ENCODE measurements at places on chromosomes 13 and 19.

DNA sequence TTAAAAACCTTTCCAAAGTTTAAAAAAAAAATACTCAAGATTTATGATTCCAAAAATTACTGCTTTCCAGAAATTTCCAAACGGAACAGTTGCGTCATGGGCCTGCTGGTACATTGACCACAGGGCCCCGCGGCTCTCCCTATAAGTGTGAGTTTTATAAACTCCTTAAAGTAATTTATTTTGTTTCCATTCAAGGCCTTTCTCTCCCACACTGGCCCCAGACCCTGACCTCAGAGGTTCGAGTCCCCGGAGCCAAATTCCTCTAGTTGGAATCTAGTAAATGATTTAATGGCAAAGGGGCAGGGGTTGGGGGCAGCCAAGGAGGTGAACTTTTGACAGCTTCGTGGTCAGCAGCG, 97.5 kb downstream of the INSR start:
- no peak for DNase-seq

GRCh38 chr19:18309525-18310064, 13.3 kb downstream of the LSM4 start:
- no peak for DNase-seq

DNA sequence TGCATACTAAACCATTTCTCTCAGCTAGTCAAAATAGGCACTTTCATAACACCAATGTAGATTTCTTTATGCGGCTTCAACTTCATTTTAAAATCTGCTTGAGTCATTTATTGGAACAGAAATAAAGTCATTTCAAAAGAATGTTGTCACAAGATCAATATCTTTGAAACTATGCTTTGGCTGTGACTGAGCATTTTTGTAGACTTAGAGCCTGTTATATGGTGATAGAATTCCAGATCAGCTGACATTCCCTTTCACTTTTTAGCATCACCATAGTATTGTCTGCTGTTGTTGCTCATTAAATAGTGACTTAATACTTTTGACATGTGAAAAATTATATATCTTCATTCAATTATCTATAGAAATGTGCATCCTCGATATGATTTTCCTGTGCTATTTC, 279.2 kb upstream of the PRR20A start:
- no peak for DNase-seq

GRCh38 chr19:49447485-49448431, 3.9 kb downstream of the PIH1D1 start:
- DNase-seq, result peak; percentile 67

DNA sequence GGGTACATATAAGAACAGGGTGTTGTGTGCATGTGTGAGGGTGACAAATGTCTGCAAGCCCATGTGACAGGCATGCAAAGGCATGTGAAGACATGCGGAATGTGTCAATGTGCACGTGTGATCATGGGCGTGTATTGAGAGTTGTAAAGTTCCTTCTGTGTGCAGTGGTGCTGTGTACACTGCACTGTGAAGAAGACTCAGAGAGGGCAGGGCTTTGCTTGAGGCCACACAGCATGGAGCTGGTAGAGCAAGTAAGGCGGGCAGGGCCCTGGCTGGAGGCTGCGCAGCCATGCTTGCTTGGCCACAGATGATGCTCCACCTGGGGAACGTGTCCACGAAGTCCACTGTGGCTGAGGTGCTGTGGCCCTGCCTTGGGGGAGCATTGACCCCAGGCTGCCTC, 66.8 kb downstream of the PTPRS start:
- no peak for DNase-seq

DNA sequence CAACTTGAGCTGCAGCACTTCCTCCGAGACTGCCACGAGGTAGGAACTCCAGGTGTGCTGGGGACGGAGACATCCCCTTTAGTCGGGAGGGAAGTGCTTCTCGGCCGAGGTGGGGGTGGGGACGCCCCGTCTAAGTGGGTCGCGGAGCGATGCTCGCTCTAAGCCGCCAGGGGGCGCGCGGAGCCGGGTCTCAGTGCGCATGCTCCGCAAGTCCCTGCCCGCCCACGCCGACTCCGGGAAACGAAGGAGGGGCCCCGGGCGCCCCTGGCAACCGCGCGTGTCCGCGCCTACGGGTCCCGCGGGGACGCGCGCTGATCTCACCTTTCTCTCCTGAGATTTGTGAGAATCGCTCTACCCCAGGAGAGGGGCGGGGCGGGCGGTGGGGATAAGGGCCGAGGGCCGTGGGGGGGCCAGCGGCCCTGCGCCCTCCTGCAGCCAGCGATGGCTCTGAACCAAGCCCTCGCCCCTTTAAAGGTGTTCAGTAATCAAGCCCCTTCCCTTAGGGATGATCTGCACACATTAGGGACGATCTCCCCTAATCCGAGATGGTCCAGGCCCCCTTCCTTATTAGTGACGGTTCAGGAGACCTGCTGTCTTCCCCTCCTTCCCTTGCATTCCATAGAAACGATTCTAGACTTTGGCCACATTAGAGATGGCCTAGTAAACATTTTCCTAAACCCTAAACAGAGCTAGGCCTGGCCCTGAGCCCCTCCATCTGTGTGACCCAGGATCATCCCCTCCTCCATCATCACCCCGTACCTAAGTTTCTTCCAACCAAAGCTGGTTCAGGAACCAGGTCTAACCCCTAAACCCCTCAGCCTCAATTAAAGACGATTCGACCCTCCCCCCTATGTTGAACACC, 47.3 kb upstream of the SHKBP1 start:
- DNase-seq, result peak; percentile 92

DNA sequence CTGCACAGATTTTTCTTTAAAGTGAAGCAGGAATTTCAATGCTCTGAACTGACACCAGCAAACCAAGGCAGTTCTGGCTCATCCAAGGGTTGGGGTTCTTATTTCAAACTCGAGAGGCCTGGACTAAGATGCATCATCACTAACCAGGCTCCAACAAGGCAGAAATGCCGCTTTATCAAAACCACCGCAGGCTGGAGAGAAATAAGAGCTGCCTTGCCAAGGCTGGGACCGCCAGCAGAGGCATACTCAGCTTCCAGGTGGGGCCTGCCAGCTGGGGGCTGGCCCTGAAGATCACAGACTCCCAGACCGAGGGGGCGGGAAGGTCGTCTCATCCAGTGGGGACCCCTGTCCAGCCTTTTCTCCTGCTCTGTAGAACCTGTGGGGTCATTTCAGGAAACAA, 37.4 kb upstream of the GAS6 start:
- no peak for DNase-seq

- DNase-seq, result no peak
Measured at GRCh38 chr13:18944501-18945068, 237.0 kb downstream of the TUBA3C start.

DNA sequence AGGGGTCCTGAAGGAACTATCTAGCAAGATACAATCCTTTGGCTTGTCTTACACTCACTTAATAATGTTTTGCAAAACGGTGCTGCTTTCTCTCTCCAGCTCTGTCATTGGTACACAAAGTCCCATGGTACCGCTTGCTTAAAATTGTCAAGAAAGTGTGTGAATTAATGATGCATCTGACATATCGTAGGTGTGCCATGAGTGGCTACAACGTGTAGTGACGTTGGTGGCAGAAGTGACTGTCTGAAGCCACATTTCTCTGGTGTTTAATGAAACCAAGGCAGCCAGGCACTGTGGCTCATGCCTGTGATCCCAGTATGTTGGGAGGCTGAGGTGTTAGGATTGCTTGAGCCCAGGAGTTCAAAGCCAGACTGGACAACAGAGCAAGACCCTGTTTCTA, 2.6 kb downstream of the HSH2D start:
- DNase-seq, result no peak

- DNase-seq, result no peak
Measured at GRCh38 chr13:48162217-48162616, 67.3 kb upstream of the MED4 start.

DNA sequence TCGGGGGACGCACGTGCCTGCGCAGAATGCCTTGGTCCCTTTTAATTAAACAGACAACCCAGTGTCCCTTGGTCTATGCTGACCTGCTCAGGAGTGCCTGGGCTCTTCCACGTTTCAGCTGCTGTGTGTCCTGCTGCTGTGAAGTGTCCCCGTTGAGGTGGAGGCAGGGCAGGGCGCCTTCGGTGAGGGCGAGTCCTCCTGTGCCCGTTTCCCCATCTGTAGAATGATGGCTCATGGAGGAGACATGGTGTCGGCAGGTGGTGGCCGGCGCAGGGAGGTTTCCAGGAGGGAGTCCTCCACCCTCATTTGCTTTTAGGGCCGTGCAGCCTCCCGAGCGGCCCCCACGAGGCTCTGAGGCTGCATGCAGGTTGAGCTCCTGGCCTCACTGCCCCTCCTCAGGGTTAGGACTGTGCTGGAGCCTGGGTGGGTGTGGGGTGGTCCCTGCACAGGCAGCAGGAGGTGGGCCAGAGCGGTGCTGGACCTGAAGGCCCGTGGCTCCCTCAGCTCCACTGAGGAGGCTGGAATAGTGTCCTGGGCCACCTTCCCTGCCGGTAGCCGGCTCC, 8.8 kb downstream of the STK11 start:
- no peak for DNase-seq

DNA sequence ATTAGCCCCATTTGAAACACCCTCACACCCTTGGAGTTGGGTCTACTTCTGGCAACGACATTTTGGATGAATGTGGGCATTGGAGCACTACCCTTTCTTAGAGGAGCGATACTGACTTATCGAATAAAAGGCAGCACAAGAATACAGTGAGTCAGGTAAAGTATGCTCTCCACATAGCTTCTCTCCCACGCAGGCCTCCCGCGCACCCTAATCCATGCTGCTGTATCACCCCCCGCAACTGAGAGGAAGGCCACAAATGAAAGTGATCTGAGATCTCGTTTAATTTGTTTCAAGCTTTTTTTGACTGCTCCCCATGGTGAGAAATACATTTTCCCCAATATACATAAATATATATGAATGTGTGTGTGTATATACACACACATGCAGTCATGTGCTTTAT, 25.4 kb upstream of the AKAP11 start:
- DNase-seq, result no peak

DNA sequence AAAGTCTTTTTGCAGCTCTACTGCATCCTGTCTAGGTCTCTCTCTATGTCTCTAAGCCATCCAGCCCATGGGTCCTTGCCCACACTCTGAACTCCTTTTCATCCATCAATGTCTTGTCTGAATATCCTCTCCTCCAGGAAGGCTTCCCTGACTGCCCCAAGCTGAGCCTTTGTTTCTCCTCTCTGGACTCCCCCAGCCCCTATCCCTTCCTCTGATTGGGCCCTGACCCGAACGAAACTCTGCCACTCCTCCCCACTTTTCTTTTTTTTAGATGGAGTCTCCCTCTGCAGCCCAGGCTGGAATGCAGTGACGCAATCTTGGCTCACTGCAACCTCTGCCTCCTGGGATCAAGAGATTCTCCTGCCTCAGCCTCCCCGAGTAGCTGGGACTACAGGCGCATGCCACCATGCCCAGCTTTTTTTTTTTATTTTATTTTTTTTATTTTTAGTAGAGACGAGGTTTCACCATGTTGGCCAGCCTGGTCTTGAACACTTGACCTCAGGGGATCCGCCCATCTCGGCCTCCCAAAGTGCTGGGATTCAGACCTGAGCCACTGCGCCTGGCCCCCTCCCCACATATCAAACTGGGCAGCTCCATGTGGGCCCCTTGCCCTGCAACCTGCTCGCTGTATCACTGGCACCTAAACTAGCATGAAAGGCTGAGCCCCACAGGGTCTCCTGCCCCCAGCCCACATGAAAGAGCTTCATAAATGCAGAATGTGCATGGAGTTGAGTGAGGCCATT, 870 bp upstream of the UNC13A start:
- DNase-seq, result no peak

DNA sequence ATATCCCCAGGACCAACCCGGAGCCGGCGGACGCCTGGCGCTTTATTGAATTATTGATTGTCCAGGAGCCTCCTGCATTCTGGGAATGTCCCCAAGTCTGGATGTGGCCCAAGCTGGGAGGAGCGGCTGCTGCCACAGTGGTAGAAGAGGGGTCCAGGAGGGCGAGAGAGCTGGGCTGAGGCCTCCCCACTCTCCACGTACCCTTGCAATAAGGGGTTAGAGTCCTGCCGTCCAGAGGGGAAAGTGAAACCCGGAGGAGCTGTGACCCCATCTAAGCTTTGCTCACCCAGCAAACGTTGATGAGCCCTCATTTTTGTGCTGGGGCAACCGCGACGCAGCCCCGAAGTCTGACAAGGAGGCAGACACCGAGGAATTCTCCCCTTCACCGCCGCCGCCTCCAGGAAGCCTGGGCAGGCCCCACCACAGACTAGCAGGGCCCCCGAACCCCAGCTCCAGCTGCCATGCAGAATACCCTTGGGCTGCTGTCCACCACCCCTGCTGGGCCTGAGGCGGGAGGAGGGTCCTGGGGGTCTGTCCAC, 1.4 kb upstream of the C2CD4C start:
- DNase-seq, result no peak

GRCh38 chr19:10378124-10378523, 2.2 kb downstream of the TYK2 start:
- DNase-seq, result no peak

GRCh38 chr13:67588607-67589006, 358.5 kb upstream of the PCDH9 start:
- no peak for DNase-seq

DNA sequence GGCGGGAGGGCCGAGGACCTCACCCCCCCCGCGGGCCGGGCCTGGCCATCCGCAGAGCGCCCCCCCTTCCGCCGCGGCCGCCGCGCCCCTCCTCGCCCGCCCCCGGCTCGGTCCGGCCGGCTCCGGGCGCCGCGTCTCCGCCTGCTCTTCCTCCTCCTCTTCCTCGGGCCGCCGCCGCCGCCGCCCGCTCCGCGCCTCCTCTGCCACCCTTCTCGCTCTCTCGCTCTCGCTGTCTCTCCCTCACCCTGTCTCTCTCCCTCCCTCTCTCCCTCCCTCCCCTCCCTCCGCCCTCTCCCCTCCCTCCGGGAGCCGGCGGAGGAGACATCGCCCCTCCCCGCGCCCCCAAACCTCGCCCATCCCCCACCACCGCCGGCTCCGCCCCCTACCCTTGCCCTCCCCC, at the start of gene SHANK1:
TSS of gene SHANK1 (minus strand) at position 237 of the 400 bp plus-strand sequence. CDS start 2,883 bp downstream, outside the sequence.
- DNase-seq, result no peak

DNA sequence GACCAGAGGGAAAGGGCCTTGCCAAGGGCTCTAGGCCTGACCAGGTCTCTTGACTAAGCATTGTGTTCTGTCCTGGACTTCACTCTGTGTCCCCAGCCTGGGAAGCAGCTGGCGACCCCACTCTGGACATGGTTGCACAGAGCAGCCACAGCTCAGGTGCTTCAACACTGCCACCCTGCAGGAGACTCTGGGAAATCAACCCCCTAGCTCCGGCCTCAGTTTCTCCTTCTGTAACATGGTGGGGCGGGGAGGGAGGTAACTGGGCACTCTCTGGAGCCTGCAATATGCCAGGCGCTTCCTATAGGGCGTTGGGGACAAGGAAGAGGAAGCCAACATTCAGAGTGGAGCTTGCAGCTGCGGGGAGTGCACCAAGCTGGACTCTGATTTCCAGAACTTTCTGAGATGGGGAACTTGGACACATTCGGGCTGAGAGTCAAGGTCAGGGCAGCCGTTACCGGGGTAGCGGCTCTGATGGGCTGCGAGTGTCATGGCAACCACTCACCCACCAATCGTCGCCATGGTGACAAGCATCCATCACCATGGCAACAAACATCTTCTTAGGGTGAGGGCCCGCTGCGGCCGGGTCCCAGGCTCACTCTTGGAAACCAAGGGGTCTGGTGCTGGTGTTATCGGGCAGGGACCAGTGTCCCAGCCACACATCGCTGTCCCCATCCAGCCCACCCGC, 12.8 kb downstream of the F2RL3 start:
- DNase-seq, result no peak

- DNase-seq, result peak; percentile 67
Measured at GRCh38 chr13:100131863-100132574, 43.1 kb downstream of the PCCA start.
